Stimulated activated CD8-positive, alpha-beta memory T cell treated with anti-CD3 and anti-CD28 coated beads, Interleukin-2, amount 100 ng/mL, for 1 hour (primary cell): ENCODE measurements at places on chromosomes 5 and 9.

GRCh38 chr5:137279521-137280231 lies 219.4 kb downstream of the SPOCK1 start:
- no peak for DNase-seq

DNA sequence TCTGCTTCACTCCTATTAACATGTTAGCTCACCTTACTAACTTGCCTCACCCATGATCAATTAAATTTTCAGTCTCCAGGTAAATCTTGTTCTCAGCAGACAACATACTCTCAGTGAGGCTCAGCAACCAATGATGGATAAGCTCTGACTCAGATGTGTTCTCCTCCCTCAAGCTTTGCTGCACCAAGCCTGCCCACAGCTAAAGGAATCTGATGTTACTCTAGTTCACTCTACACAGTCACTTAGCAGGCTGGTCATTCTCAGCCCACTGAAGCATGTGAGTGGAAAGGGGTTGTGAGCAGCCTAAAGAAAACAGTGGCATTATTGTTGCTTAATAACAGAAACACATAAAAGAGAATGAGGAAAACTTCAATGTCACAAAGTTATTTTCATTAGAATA lies 37.3 kb upstream of the CTNND2 start:
- DNase-seq = no peak

GRCh38 chr5:50832657-50833284 lies 166.3 kb downstream of the PARP8 start:
- DNase-seq = no peak

GRCh38 chr5:43570450-43571158 lies 13.7 kb upstream of the PAIP1 start:
- no peak for DNase-seq

DNA sequence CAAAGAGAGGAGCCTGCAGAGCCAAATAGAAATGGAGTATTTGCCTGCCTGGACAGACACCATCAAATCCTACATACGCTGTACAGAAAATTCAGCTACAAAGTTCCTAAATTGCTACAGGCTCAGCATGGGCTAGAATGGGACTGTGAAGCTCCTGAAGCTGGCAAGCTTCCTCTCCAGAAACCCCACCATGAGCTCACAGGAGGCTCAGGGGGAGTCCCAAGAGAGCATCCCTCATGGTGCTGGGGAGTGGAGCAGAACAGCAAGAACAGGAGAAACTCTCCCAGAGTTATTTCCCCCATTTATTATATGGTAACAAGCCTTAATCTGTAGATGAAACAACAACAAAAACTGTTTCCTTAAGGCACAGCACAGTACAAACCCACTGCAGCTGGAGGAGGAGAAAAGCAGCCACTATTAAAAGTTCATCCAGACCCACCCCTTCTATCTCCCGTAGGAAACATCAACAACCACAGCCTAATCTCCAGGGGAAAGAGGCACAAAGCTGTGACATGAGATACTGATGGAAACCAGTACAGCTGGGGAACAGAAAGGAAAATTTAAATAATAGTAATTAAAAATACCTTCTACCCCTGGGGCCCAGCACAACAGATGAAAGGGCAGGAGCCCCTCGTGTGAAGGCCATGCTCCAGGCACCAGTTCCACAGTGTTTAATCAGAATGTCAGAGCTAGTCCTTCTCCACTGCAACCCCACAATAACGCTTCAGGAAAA lies 548.5 kb downstream of the MTRR start:
- DNase-seq = no peak

DNA sequence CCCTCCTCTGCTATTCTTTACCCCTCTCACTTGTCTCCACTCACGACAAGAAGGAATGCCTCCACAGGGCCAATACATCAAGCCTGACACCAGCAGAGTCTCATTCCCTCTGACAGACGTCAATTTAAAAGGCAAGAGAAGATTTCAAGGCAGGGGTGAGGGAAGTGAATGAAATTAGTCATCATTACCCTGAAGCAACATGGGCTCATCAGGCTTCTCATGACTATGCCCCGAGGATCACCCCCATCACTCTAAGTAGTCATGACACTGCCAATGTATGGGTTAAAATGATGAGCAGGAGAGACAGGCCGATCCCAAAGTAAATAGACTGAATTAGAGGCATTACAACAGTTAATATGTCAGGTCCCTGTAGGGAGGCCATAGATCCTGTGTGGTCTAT lies 504.4 kb downstream of the TLE4 start:
- DNase-seq = no peak

GRCh38 chr5:54455413-54456157 lies at the start of gene HSPB3:
HSPB3 (plus strand) TSS chr5:54455699; CDS start chr5:54455790, 91 bp downstream.
- no peak for DNase-seq

DNA sequence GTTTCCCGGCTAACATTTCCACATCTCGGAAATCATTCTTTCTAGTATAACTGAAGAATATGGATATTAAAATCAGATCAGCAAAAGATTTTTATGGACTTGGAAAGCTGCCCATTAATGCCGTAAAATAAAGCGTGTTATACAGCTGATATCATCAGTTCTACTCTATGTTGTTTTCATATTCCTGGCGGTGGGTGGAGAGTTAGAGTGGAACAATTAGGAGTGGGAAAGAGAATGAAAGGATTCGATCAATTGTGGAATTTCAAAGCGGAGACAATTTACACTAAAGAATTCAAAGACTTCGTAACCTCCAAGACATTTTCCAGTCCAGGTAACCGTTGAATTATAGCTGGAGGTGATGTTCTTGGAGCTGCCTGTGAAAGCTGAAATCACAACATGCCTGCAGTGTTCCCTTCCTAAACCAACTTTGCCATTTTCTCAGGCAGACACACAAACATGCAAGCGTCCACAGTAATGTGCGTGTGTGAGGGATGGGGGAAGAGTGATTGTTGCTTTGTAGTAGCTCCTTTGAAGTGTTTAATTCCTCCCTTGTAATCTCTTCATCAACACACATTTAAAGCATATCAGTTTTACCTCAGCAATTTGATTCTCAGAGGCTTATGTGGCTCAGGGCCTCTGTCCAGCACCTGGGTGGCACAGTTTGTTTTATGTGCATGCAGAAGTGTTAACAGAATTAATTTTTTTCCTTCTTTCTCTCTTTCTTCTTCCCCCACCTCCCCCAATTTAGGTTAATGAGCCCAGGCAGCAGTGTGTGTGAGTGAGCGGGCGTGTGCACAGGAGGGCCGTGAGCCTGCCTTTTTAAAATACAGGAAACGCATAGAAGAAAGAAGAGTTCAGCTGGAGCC lies 544.1 kb downstream of the RAB3C start:
- DNase-seq = no peak

DNA sequence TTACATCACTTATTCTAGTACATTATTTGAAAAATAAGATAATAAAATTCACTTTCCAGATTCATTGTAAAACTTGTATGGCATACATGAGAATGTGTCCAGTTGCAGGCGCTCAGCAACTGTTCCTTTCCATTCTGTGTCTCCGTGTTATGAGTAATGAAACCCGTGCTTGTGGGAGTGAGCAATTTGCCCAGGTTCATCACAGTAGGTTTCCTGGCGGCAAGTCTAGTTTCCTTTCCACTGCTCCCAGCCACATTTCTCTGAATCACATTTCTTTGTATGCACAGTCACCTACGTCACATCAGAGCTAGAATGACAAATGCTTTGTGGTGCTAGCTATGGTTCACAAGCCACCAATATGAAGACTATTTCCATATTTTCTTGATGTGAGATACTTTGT lies 39.9 kb downstream of the MOCS2 start:
- peak; percentile 1 for DNase-seq

DNA sequence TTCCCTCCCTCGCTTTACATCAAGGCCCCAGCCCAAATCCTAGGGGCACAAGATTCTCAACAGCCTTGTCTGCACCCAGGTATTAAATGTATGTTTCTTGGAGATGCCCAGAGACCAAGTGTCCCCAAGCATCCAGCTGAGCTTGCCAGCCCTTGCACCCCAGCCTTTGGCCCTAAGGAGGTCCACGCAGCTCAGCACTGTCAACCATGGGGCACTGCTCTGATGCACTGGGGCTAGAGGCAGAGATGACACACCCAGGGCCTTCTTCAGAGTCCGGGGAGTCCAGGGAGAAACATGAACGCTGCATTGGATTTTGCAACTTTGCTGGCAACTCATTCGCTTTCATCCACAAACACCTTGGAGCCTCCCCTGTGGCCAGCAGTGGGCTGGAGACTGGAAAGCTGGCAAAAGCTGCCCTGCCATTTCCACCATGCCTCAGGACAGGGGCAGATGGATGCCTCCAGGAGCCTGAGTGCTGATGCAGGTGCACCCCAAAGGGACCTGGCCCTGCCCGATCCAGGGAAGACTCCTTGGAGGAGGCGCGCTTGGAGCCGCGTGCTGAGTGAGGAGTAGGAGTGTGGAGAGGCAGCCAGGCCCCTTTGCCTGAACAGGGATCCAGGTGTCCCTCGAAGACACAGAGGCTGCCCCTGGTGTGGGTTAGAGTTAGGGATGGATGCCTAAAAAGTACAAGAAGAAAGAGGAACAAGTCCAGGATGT lies 19.3 kb downstream of the PAEP start:
- no peak for DNase-seq

- no peak for DNase-seq
Measured at GRCh38 chr9:28774433-28775235, 1201.4 kb upstream of the C9orf72 start.

DNA sequence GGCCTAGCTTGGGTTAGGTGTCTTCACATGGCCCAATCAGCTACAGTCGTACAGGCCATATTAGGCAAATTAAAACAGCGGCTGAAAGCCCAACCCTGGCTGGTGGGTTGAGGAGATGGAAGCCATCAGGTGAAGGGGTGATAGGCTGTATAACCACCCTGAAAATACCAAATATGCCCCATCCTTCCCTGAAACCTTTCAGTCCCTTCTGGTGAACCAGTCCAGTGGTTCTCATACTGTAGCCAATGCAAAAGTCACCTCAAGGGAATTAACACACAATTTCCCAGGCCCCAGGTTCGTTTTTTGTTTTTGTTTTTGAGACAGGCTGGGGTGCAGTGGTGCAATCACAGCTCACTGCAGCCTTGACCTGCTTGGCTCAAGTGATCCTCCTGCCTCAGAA lies 19.8 kb upstream of the KCNV2 start:
- DNase-seq = no peak

GRCh38 chr5:95948631-95949030 lies 13.0 kb downstream of the ELL2 start:
- no peak for DNase-seq

- no peak for DNase-seq
Measured at GRCh38 chr5:180689775-180690174, 40.4 kb upstream of the FLT4 start.

DNA sequence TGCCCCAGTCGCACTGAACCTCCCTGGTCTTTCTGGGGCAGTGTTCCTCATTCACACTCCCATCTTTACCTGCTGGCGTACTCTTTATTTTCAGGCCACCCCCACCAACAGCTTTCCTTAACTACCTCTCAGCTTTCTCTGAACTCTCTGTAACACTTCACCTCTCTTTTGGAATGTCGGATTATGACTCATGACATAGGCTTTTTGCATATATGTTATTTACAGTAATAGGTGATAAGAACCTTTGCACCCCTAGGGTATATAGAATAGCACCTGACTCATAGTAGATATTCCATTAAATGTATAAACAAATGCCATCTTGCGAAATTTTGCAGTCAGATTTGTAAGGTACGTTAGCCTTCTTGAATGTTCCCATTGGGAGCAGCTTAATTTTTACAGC lies 52.9 kb upstream of the MIER3 start:
- DNase-seq = no peak

DNA sequence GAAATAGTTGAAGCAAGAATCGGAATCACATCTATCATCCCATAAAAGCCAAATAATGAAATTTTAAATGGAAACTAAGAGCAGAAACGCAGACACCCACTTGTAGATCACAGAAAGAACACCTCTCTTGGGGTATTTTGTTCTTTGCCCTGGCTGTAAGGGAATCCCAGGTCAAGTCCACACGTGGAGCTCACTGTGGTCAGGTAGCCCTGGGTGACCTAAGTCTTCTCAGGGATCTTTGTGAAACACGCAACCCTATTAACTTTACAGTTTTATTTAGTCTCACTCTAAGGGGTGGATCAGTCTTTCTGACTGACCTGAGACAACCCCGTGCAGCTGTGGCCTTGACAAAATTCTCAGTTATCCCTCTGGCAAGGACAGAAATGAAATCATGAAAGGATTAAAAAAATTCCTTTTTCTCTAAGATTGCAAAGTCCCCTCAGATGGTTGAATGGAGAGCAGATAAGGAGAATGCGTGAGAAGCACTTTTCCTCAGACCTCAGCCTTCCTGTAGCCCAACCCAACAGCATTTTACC lies 111.6 kb downstream of the NREP start:
- DNase-seq = no peak

- no peak for DNase-seq
Measured at GRCh38 chr5:45795458-45795857, 99.3 kb upstream of the HCN1 start.

DNA sequence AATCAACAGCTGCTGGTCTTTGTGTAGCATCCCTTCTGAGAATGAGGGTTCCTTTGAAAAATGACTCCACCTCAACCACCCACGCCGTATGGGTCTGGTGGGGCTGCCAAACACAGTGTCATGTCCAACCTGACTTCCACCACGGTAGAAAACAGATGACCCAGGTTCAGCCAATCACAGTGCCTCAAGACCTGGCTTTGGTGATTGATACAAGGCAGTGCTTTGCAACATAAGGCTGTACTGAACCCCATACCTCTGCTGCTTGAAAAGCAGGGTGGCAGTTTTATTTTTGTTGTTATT lies 11.5 kb upstream of the TGFBR1 start:
- DNase-seq = no peak

- no peak for DNase-seq
Measured at GRCh38 chr5:102760815-102761214, 5.7 kb downstream of the PAM start.

- DNase-seq = no peak
Measured at GRCh38 chr9:76887003-76887821, 18.7 kb downstream of the PRUNE2 start.

DNA sequence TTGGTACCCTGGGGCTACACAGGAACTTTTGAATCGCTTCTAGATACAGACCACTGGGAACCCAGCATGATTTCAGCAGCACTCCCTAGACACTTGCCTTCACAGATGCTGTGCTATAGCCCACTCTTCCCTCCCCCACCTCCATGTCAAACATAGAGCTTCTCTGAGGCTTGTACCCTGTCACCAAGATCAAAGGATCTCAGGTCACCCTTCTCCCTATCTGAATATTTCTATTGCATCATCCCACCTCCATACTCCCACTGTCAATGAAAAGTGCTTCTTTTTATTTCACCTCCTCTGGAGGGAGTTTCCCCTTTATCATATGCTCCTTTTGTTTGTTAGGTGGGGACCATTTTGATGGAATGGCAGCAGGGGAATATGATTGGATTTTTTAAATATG lies 29.2 kb upstream of the PHF24 start:
- no peak for DNase-seq
